ENCODE measurements at places on chromosomes 7 and 10.

DNA sequence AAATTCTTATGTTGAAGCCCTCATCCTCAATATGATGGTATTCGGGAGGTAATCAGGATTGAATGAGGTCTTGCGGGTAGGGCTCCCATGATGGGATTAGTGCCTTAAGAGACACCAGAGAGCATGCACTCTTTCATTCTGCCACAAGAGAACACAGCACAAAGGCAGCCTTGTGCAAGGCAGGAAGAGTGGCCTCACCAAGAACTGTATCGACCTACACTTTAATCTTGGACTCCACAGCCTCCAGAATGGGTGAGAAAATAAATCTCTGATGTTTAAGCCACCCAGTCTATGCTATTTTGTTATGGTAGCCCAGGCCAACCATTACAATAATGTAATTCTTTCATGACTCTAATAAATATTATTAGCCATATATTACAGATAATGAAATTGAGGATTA is 8.4 kb downstream of the SEM1 start:
- no peak for DNase-seq

DNA sequence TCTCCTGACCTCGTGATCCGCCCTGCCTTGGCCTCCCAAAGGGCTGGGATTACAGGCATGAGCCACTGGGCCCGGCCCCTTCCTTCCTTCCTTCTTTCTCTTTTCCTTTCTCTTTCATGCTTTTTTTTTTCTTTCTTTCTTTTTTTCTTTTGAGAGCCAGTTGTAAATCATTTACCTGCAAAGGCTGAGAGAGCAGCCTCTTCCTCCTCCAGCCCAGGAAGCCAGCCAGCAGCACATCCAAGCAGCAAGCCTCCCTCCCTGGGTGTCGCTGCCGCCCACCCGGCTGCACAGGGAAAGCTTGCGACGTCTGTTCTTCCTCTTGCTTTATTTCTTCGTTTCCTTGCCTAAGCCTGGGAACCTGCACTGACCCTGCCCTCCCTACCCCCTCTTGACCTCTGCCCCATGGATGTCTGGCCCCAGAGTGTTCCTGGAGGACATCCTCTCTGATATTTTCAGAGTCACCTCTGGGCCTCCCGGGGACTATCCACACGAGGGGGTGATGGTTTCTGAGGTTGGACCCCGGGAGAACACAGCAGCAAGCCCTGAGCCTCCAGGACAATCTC is 62.8 kb upstream of the MYL10 start:
- no peak for DNase-seq

DNA sequence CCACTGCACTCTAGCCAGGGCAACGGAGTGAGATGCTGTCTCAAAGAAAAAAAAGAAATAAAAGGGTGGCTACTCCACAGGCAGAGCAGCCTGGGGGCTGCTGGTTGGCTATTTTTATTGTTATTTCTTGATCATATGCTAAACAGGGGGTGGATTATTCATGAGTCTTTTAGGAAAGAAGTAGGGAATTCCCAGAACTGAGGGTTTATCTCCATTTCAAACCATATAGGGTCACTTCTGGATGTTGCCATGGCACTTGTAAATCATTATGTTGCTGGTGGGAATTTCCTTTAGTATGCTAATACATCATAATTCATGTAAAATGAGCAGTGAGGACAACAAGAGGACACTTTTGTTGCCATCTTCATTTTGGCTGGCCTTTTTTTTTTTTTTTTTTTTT is 52.1 kb upstream of the GHITM start:
- DNase-seq, result no peak

- DNase-seq, result no peak
Measured at GRCh38 chr10:59905066-59905730, 1.2 kb downstream of the CCDC6 start.

GRCh38 chr7:19009936-19010280 is 107.5 kb downstream of the TWIST1 start:
- no peak for DNase-seq

DNA sequence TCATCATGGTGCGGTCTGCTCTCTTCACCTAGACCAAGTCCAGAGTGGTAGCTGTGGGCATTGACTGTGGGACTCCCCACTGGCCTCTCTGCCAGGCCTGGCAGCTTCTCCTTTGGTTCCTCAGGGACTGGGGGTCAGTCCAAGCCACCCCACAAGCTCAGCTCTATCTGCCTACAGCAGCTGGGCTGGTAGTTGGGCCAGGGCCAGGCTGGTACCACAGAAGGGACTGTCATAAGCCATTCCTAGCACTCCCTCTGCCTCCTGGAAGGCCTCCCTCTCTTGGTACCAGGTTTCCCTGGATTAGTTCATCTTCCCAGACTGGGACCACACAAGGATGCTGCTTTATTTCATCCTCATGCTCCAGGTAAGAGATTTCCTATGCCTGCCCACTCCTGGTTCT is 24.2 kb upstream of the UNC5B start:
- DNase-seq, result no peak

DNA sequence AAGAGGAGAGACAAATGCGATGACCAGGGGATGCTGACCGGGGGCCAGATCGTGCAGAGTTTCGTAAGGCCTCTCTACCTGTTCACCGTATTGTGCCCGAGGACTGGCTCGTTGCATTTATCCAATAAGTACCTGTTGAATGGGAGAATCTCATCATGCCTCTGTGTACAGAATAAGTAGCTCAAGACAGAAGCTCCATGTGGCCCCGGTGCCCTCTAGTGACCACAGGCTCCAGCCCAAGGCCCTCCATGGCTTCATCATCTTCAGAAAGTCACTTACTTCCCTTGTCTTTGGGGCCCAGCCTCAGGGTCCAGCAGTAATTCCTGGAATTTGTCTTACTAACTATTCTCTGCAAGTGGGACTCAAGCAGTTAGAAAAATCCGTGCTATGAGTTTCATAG is 151.0 kb downstream of the CHN2 start:
- DNase-seq, result no peak

- DNase-seq, result no peak
Measured at GRCh38 chr10:45451407-45451806, 77.4 kb downstream of the ALOX5 start.

DNA sequence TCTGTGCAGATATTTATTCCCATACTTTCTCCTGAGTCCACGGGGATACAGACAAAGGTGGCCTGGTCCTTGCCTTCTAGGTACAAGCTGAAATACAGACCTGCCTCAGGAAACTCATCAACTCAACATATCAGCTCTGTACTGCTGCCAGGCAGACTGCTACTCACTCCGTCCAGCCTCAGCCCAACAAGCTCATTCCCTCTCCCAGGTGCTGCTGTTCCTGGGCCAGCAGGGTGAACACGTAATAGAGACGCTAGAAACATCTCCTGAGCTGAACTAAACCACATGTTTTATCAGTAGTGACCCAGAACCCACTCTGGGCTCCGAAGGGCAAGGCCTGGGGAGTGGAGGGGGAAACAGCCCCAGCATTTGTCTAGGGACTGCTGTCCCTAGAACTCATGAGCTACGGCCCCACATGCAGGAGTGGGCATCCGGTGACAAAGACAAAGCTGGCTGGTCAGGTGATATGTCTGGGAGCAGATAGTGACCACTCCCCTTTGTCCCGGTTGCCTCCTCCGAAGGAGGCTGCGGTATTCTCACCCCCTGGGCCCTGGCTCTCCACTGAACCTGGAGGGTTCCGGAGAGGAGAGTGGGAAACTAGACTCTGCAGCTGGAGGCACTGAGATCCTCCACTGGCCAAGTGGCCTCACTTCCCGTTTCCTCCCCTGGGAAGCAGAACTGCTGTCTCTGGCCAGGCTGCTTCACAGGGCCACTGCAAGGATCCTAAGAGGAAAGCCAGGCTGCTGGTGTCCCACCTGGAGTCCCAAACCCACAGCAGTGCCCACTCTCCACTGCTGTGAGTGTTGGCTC is 116.1 kb downstream of the FAM53B start:
- DNase-seq, result no peak
